NCI-H1436 treated with DMSO at 0.1 percent for 48 hours (cell line): ENCODE measurements at places on chromosomes 5 and 9.

DNA sequence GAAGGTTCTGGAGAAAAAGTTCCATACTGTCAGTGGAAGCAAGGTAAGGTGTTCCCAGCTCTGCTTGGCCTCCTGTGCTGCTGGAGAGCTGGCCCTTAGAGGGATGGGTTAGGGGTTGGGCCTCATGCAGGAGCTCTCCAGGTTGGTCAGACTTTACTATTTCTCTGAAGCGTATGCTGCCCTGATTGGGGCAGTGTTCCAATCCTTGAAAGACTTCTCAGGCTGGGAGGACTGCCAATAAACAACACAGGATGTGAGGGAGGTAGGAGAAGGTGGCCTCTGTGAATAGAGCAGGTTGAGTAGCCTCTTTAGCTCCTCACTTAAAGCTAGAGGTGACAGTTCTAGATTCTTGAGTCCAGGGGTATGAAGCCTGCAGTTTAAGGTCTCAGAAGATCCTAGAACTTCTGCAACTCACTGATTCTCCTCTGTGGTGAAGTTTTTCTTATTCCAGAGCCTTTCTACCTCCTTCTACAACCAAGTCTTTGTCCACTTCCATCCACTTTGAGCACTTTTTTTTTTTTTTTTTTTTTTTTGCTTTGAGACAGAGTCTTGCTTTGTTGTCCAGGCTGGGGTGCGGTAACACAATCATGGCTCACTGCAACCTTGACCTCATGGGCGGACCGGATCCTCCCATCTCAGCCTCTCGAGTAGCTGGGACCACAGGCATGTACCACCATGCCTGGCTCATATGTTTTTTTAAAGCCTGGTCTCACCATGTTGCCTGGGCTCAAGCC lies 3.0 kb downstream of the HNRNPAB start:
- no peak for DNase-seq

DNA sequence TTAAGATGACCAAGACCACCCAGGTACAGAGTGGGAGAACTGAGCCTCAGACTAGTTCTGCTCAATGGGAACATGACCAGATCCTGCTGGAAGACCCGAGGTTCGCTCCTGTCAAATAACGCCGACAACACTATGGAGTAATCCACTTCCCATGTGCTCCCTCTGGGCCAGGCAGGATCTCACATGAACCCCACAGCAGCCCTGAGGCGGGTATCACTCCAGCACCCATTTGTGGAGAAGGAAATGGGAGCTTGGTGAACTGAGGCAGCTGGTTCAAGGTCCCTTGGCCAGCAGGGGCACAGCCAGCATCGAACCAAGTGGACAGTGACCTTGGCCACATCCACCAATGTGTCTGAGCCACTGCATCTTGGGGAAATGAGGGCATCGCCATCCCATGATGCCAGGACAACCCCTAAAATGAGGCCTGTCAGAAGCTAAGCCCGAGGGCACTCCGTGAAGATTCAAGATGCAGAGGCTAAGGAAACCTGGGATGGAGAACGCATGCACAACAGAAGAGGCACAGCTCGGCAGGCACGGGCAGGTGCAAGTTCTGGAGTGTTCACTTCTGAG lies 8.5 kb downstream of the ANKS6 start:
- DNase-seq = no peak

DNA sequence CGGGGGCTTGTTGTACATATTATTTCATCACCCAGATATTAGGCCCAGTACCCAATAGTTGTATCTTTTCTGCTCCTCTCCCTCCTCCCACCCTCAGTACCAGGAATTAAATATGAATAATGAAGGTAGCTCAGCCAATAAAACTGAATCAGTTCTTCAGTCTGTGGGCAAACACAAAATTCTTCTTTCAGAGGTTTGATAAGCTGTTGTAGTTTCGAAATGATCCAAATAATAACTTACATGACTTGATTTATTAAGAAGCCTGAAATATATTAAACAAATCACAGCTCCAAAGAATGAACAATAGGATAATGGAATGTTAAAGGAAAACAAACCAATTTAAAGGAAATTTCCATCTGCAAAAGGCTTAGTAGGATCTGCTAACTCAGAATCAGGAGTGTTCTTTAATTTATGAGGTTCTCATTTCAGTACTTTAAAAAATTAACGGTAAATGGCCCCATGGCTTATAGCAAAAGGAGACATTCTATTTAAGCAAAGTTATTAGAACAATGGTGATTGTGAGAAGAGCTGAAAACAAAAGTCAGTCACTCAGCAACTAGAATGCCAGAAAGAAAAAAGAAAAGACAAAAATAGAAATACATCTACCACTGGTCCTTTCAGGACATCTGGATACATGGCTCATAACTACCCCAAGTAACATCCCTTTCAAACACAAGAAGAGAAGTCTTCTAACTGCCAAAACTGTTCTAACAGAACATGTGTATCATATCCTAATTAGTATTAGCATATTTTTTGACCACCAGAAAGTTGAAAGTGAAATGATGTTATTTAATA lies 62.4 kb downstream of the NR3C1 start:
- DNase-seq = no peak

GRCh38 chr5:144205141-144205551 lies 34.5 kb downstream of the KCTD16 start:
- no peak for DNase-seq

DNA sequence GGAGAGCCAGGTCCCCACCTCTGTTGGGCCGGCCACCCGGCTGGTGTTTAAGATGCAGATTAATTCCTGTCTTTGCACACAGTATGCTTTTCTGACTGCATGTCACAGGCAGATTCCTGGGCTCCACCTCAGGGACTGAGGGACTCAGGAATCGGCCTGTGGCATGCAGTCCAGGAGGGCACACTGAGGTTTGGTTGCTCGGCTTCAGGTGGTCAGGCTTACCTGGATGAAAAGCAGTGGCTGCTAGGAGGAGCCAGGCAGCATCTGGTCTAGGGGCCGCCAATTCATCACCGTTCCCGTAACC lies 1.1 kb downstream of the WDR5 start:
- no peak for DNase-seq

DNA sequence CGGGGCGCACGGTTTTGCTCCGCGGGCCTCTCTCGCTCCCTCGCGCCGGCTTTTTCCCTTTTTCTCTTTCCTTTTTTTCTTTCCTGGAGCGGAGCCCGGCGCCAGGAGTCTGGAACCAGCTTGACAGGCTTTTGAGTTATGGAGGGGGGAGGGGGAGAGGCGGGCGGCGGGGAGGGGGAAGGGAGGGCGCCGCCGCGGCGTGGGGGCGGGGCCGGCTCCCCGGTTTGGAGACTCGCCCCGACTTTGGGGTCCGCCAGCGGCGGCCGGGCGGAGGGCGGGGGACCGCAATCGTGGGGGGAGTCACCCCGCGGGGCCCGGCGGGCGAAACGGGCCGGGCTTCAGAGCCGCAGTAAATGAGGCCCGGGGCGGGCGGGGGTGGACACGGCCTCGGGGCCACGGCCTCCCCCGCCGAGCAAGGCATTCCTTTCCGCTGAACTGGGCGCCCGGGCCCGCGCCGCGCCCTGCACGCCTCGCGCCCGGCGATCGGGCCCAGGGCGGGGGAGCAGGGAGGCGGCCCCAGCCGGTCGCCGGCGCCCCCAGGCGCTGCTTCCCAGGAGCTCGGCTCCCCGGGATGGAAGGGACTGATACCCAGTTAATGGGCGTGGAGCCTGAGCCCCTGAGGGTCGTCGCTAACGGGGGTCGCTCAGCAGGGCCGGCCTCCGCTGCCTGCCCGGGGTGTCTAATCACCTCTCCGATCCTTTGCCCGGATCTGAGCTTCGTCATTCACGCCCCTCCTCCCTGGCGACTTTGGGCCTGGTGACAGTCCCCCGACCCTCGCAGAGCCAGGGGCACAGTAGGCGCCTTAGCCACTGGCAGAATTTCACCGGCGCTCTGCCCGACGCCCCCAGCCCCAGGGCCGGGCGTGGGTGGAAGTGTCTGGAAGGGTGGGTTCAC lies 138.1 kb downstream of the C9orf50 start:
- DNase-seq = no peak
